ENCODE measurements at places on chromosomes 2 and 18.
A peak's percentile ranks its signal among the peaks of the same experiment; 100 is the strongest.

- no peak for ATAC-seq
Measured at GRCh38 chr2:128311216-128311754, 7.4 kb downstream of the HS6ST1 start.

- no peak for ATAC-seq
Measured at GRCh38 chr2:7243276-7243675, 326.1 kb downstream of the RNF144A start.

- ATAC-seq: no peak
Measured at GRCh38 chr2:60371681-60372080, 181.8 kb downstream of the BCL11A start.

- peak; percentile 99 for ATAC-seq
Measured at GRCh38 chr2:227033471-227034148, 130.4 kb downstream of the COL4A4 start.

DNA sequence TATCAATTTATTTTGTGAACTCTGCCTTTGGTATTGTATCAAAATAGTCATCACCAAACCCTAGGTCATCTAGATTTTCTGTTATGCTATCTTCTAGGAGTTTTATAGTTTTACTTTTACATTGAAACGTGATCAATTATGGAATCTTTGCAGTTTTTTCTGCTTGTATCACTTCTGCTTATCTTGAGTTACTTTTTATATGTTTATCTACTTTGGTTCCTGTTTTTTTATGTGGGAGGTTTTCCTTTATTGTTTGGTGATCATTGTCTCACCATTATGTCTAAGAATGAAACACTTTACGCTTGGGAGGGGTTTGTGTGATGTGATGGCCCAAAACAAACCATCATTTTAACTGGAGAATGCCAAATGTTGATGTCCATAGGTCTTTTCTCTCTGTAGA is 261.2 kb downstream of the SPAG16 start:
- no peak for ATAC-seq

- ATAC-seq: peak; percentile 77
Measured at GRCh38 chr2:50529600-50530218, 502.2 kb downstream of the NRXN1 start.

GRCh38 chr2:111884592-111884964 is 585 bp upstream of the ANAPC1 start:
- ATAC-seq: peak; percentile 37

DNA sequence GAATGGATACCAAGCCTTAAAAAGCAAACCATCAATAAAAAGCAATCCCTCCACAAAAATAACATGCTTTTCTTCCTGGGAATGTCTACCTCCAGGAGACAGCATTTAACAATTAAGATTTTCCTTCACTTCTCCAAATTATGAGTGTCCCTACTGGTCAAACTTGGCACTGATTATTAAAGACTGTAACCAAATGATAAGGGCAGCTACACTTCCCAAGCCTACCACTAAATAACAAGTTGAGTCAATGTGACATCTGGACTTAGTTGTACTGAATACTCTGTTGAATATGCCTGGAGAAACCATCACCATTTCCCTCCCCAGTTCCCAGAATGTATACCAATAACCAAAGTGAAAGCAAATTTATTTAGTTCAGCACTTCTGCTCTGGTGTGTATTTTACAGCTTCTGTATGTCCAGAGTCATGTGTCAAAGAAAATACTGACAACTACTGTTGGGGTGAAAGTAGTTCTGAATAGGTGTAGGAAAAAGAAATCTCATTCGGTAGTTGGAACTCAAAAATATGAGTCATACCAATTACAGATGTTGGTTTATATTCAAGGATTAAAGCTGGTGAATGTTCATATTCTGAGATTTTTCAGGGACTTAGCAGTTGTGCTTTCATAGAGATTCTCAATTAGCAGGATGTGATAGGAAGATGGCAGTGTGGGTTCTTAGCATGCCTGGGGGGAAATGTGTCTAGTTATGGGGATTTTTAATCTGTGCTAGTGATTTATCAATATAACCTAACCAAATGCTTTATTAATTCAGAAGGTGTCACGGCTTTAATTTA is 1291.6 kb upstream of the GYPC start:
- ATAC-seq: no peak

GRCh38 chr2:134555411-134555810 is 163.4 kb downstream of the TMEM163 start:
- ATAC-seq: no peak

GRCh38 chr2:236703373-236703709 is 133.7 kb downstream of the ACKR3 start:
- ATAC-seq: no peak

DNA sequence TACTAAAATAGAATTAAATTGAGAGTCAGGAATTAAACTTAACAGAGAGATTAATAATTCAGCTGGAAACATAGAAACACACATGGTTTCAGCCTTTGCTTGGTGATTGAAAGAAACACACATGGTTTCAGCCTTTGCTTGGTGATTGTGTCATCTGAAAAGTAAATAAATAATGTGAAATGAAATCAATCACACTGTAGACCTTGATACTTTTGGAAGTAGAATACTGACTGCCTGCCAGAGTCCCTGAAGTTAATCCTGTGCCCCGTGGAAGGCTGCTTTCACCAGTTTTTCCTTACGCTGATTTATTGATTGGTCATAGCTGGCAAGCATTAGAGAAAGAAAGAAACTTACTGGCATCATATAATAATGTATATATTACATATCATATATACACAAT is 1252.7 kb upstream of the FAM98A start:
- ATAC-seq: no peak

DNA sequence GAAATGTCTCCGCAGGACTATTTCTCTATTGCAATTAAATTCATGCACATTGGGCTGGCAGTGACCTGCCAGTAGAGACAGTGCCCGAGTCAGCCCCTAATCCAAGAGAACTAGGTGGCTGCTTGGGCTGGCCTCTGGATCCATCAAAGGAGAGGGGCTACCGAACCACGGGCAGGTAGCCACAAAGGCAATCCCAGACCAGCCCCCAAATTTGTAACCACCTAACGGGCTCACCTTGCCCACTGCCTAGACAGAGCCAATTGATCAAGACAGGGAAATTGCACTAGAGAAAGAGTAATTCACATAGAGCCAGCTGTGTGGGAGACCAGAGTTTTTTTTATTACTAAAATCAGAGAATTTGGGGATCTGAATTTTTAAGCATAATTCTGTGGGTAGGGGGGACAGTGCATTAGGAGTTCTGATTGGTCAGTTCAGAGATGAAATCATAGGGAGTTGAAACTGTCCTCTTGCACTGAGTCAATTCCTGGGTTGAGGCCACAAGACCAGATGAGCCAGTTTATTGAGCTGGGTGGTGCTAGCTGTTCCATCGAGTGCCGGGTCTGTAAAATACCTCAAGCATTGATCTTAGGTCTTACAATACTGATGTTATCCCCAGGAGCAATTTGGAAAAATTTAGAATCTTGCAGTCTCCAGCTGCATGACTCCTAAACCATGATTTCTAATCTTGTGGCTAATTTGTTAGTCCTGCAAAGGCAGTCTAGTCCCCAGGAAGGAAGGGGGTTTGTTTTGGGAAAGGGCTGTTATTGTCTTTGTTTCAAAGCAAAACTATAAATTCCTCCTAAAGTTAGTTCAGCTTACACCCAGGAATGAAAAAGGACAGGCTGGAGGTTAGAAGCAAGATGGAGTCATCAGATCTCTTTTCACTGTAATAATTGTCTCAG is 260.4 kb upstream of the SP5 start:
- ATAC-seq: no peak

GRCh38 chr2:113233593-113234550 is 44.8 kb downstream of the PAX8 start:
- peak; percentile 86 for ATAC-seq

DNA sequence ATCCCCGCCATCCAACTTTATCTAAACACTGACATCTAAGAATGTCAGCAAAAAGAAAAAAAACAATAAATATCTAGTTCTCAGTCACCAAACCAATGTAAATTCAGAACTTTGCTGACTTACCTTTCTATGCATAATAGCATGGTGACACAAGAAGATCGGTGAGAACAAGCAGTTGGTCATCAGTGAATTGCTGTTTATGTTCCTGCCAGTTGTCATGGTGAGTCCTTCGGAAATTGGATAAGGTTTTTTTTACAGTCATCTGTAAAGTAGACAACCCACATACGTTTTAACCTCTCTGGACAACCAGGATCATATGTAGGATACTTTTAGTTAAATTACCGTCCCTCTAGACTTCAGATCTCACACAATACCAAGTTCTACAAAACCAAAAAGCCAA is 6.2 kb upstream of the GPR75 start:
- ATAC-seq: no peak

GRCh38 chr2:32792416-32792815 is 154.3 kb upstream of the LTBP1 start:
- ATAC-seq: no peak

DNA sequence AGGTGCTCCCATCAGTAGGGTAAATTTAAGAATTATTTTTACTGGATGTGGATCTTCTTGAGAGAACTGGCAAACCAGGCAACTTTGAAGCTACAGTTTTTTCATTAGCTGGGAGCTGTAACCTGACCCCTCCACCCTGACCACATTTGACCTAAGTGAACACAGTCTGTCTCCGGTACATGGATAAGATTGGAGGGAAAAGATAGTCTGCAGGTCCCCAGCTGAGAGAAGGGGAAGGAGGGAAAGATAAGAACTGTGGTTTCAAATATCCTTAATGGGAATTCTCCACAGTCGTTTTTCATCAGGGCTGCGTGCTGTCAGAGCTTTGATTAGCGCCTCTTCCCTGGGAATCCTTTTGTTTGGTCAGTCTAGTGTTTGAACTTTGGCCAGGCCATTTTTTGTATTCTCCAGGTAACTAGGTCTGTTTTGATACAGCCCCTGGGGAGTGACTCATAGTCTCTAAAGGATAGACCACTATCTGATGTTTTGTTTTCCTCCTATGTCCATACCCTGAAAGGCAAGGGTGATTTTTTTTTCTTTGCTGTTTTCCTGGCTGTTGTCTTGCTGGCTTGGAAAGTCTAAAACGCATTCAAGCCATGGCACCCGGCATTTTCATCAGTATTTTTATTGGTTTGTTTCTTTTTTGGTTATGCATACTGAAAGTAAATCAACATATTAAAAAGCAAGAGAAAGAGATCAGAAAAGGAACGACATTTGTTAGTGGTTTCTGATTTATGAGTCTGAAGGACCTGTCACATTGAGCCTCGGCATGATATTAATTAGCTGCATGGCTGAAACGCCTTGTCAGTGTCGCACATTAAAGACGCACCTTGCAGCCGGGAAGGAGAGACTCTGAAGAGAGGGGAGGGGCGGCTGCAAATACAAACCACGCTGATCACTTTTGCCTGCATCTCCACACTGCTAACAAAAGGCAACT is 183.4 kb upstream of the FN1 start:
- ATAC-seq: peak; percentile 95

GRCh38 chr18:26637324-26637723 is 89.0 kb upstream of the KCTD1 start:
- no peak for ATAC-seq

DNA sequence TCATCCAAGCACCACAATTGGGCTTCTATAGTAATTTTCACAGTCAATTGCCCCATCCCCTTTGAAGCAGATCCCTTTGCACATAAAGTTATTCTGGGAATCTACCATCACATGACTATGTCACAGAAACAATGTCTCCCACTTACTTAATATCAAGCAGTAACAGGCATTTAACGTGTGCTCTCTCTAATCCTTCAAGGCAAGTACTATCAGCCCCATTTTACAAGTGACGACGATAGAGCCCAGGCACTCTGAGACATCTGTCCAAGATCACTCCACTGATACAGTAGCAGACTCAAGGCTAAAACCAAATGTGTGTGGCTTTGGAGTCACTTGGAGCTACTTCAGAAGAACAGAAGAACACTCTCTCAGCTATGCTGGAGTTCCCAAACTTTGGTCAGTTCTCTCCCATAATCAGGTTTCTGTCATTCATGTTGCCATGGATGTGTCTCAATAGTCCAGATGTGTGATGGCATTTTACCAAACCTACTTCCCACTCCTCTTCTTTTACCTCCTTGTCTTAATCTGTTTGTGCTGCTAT is 39.7 kb downstream of the PID1 start:
- ATAC-seq: no peak

- ATAC-seq: no peak
Measured at GRCh38 chr2:237455764-237456163, 31.3 kb upstream of the MLPH start.

- ATAC-seq: no peak
Measured at GRCh38 chr2:234673501-234673900, 176.6 kb upstream of the ARL4C start.

DNA sequence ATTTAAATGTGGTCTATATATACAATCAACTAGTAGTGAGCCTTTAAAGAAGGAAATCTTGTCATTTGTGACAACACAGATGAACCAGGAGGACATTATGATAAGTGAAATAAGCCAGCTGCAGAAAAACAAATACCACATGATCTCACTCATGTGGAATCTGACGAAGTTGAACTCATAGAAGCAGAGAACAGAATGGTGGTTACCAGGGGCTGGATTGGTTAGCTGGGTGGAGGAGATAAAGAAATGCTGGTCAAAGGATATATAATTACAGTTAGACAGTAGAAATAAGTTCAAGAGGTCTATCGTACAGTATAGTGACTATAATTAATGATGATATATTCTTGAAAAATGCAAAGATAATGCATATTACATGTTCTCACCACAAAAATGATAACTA is 267.9 kb downstream of the FBXO15 start:
- ATAC-seq: peak; percentile 78

GRCh38 chr2:171726847-171727450 is 39.7 kb downstream of the DYNC1I2 start:
- ATAC-seq: no peak

DNA sequence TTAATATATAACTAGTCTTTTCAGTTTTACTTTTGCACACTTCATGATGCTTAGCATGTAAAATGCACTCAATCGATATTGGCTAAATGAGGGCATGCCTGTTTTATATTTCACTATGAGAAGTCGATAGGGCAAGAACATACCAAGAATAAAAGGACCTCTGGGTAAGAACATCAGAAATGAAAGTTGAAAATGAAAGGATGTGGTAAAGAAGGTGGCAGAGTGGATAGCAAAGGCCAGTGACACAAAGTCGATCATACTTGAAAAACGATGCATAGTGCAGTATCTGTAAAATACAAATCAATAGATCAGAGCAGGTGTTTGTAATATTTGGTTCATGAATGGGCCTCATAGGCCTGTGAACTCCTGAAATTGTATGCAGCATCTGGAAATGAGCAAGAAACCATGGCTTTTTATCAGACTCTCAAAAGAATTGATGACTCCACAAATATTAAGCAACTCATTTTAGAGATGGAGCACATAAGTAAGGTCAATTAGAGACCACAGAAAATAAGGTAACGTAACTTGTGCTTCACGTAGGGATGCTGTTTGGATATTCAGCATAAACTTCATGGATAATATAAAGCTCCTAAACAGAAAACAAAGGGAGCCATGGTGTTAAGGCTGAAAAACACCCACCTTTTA is 653.4 kb downstream of the NYAP2 start:
- ATAC-seq: no peak

DNA sequence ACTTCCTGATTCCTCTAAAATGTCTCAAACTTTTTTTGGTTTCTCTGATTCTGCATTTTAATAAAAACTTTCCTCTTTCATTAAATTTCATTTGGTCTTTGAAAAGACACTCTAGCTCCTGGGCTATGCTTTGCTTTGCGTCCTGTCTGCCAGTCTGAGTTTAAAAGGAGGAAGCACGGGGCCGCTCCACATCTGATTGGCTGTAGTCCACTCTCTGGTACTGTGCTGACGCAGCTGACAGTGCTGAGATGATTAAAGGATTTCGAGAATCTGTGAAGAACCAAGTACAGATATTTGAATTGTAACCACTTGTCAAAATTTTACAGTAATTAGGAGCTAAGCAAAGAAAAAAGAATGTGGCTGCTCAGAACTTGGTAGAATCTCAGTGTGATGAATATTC is 199.6 kb upstream of the HNMT start:
- ATAC-seq: no peak

GRCh38 chr2:123438251-123438650 is 586.8 kb upstream of the CNTNAP5 start:
- ATAC-seq: no peak

All from SK-N-SH treated with all-trans-retinoic acid at 6 μM for 48 hours (cell line).